ENCODE measurements at places on chromosomes 2 and 18. TPM values are rescaled to one million over a fixed set of nuclear protein-coding genes. Genes with fewer than 3 reads are reported as not detected.

Gene IL1F10
- not detected for total RNA-seq

Gene CCL20
- 0.31 TPM for total RNA-seq

Gene ITPRIPL1
- 0.31 TPM for total RNA-seq

Gene SPEG
- 8.5 TPM for total RNA-seq

Gene CCBE1
- total RNA-seq: 11.7 TPM

Gene CYP27C1
- not detected for total RNA-seq

Gene ATP8B1
- total RNA-seq: 5.4 TPM

Gene REEP1
- not detected for total RNA-seq

Gene ITGA6
- total RNA-seq: 6.8 TPM

Gene CFAP210
- not detected for total RNA-seq

Gene PNPT1
- 11.4 TPM for total RNA-seq

Gene PELI1
- total RNA-seq: 6.4 TPM

Gene NOSTRIN
- 0.24 TPM for total RNA-seq

Gene TDRD15
- total RNA-seq: not detected

Gene IL36G
- not detected for total RNA-seq

Gene CASP8
- 13.3 TPM for total RNA-seq

Gene FAP
- 21.8 TPM for total RNA-seq

Gene CD8B
- not detected for total RNA-seq

Gene LHCGR
- not detected for total RNA-seq

Gene CREG2
- 1.1 TPM for total RNA-seq

Gene COL6A3
- total RNA-seq: 5,410 TPM

Gene SPP2
- total RNA-seq: not detected

Gene ADCYAP1
- 1.7 TPM for total RNA-seq

Gene EMILIN1
- total RNA-seq: 661 TPM

Gene NABP1
- total RNA-seq: 63.8 TPM

Gene MTCL1
- 15.6 TPM for total RNA-seq

Gene DYNC2LI1
- 16.7 TPM for total RNA-seq

Gene RMDN2
- total RNA-seq: 7.3 TPM

Gene OTOF
- total RNA-seq: 0.54 TPM

Gene TMEM37
- 2.9 TPM for total RNA-seq

Gene SLC25A12
- 17.2 TPM for total RNA-seq

Gene CBLN2
- total RNA-seq: not detected

Gene GALNT3
- total RNA-seq: 0.69 TPM

Gene NEU2
- total RNA-seq: not detected

Gene LYPD1
- not detected for total RNA-seq

Gene SEMA4C
- total RNA-seq: 26.8 TPM

Gene KDM3A
- total RNA-seq: 21.8 TPM

Gene MYL1
- total RNA-seq: not detected

Gene ZEB2
- 63.7 TPM for total RNA-seq

Gene ST8SIA3
- total RNA-seq: not detected

Gene RHOB
- total RNA-seq: 180 TPM

Gene POTEI
- total RNA-seq: not detected

Gene SLC9A4
- total RNA-seq: not detected

Gene DSG1
- total RNA-seq: not detected

Gene FLACC1
- total RNA-seq: 2.0 TPM

Gene SERPINB3
- not detected for total RNA-seq

Gene ZNF396
- total RNA-seq: 0.88 TPM

Gene KCNK3
- 1.1 TPM for total RNA-seq

Gene REG3A
- total RNA-seq: not detected

Gene GAREM1
- 21.8 TPM for total RNA-seq

Gene UGT1A5
- not detected for total RNA-seq

Gene FNDC4
- 30.8 TPM for total RNA-seq

Gene NEDD4L
- total RNA-seq: 13.0 TPM

Gene NT5C1B
- total RNA-seq: 0.10 TPM
